ENCODE measurements at places on chromosomes 3 and 15.
A peak's percentile ranks its signal among the peaks of the same experiment; 100 is the strongest.

GRCh38 chr3:171803044-171803443 lies 7.2 kb downstream of the PLD1 start:
- DNase-seq: no peak

GRCh38 chr3:71076361-71077002 lies 507.0 kb downstream of the FOXP1 start:
- no peak for DNase-seq

GRCh38 chr3:189947948-189948723 lies 172.6 kb downstream of the P3H2 start:
- peak; percentile 35 for DNase-seq

GRCh38 chr15:81948222-81948621 lies 97.6 kb downstream of the MEX3B start:
- DNase-seq: no peak

- no peak for DNase-seq
Measured at GRCh38 chr15:28185148-28185895, 86.2 kb upstream of the OCA2 start.

- DNase-seq: no peak
Measured at GRCh38 chr3:28645149-28645548, 296.5 kb upstream of the AZI2 start.

DNA sequence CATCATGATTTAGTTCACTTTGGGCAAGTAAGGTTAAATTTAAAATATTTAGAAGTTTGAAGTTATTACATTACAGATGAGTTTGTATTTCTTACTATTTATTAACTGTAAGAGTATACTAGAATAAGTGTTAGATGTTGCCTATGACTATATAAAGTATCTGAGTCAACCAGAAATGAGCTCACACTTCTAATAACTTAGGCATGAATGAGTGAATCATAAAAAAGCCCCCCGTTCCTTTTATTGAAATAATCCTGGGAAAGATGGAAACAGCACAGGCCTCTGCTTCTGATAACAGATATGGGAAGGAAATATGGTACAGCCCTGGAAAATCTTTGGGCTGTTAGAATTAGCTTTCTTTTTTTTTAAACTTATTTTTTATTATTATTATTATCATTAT lies 66.6 kb upstream of the TGFBR2 start:
- DNase-seq: peak; percentile 42

GRCh38 chr3:118476885-118477618 lies 557.6 kb downstream of the IGSF11 start:
- no peak for DNase-seq

DNA sequence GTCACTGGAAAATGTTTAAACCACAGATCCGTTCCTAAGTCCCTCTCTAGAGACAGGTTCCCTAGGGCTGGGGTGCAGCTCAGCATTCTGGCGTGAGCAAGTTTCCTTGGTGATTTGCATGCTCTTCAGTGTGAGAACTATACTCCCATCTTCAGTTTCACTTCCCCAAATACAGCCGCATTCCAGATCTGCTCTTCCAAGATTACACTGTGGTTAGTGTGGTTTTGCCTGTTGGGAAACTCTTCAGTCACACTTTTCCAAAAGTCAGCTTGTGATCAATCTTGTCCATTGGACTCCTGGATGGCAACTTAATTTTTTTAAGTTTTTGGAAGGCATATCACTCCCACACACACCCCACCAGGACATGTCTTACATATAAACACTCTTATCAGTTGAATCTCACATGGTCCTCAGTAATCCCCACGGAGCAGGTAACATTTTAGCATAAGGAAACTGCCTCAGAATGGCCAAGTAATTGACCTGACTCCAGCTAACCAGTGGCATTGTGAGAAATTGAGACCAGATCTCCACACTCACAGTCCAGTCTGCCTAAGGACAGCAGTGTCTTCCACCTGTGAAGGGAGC lies 33.5 kb upstream of the PTPN23 start:
- peak; percentile 24 for DNase-seq

DNA sequence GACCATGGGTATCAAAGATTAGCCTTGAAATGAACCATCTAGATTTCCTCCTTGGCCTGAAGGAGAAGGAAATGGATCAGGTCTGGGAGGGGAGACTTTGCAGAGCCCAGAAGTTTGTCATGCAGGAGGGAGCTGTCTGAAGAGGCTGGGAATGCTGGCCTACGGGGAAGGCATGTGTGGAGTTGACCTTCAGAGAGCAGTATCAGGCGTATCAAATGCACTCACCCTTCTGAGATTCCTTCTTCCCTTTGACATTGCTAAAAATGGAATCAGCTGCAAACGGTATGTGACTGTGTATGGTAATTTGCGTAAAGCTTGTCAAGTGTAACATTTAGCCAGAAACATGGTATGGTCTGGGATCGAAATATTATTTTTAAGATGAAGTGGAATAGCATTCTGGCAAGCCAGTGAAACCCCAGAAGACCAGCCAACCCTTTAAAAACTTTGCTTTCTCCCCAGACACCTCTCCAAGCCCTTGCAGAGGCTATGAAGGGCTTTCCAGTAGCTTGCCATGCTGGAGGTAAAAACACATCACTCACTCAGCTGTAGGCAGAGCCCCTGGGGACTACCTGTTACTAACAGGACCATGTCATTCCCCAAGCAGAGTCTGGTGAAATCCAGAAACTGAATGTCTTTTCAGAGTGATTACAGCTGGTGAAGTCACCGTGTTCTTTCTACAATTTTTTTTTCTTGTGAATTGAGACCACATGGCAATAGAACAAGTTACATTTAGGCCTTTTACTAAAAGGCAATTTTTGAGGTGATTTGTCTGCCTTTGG lies 174.7 kb upstream of the SLC24A5 start:
- no peak for DNase-seq

GRCh38 chr3:105953831-105954230 lies 85.0 kb upstream of the CBLB start:
- DNase-seq: no peak

DNA sequence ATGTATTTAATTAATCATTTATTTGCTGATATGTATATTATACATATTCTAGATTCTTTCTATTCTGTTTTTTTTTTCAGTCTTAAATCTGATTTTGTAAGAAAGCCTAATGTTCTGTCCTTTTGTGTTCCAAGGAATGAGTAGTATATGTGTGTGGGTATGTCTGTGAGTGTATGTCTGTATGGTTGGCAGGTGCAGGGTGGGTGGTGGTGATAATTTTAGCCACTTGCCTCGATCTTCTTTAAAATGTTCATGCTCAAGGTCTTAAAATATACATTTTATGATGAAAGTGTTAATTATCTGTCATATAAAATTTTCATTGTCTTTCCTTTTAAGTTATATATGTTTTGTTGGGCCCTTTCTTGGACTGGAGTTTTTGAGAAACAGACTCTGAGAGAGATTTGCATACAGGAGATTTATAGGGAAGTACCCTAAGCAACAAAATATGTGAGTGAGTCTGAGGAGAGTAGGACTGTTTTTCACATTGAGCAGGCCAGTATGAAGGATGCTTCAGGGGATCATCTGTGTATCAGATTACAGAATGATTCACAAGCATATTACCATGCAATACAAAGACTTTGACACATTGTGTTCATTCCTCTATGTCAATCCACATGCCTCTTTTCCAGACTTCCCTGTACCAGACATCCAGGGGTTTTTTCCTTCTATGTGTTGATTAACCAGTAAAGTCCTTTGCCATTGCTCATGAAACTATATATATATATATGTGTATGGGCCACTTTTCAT lies 211.0 kb upstream of the DPPA4 start:
- DNase-seq: peak; percentile 20

DNA sequence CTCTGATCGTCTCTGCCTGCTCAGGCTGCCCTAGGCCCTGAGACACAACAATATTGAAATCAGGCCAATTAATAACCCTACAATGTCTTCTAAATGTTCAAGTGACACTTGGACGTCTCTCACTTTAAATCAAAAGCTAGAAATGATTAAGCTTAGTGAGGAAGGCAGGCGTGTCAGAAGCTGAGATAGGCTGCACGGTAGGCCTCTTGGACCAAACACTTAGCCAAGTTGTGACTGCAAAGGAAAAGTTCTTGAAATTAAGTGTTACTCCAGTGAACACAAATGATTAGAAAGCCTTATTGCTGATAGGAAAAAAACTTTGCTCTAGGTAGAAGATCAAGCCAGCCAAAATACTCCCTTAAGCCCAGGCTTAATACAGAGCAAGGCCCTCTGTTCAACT lies 2.2 kb downstream of the HPS3 start:
- no peak for DNase-seq

DNA sequence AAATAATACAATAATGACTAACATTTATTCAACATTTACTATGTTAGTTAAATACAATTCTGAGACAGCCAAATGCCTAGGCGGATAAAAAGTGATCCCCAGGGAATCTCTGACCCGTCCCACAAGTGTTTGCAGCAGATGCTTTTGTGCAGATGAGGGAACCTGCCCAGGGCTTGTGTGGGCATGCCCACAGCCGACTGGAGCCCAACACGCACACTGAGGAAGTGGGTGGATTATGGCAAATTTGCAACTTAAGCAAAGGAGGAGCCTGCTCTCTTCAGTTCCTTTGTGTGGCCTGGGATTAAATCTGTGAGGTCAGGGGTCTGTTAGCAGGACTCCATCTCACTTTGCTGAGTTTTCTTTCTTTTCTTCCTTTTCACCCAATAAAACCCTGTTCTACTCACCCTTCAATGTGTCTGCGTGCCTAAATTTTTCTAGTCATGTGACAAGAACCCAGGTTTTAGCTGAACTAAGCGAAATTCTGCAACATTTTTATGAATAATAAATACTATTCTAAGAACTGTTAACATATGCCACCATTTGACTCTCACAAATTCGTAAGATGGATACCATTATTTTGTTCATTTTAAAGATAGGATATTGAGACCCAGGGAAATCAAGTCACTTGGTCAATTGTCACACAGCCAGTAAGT lies 13.9 kb upstream of the RTP1 start:
- DNase-seq: no peak
